ENCODE measurements at places on chromosomes 3 and 15. TPM values are rescaled to one million over a fixed set of nuclear protein-coding genes. Genes with fewer than 3 reads are reported as not detected.

GRCh38 chr3:135228201-135228600, 433.1 kb downstream of the EPHB1 start:
- no peak for DNase-seq

DNA sequence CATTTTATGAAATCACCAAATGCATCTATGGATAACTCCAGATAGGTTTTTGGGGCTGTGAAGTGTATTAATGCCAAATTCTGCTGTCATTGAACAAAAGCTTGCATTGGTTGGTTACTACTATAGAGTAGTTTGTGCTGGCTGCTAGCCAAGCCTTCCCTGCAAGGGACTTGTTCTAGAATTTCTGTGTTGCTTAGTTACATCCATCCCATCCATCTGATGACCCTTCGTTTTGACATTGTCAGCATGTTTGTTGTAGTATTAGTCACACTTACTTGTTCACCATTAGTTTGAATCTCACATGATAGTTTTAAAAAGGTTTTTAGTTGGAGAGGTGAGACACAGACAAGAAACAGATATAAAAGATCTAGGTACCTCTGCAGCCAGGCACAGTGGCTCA, 7.0 kb upstream of the NIPA2 start:
- DNase-seq: no peak

GRCh38 chr15:87881026-87881425, 375.5 kb downstream of the NTRK3 start:
- no peak for DNase-seq

GRCh38 chr3:180278583-180279188, 241.9 kb upstream of the PEX5L start:
- no peak for DNase-seq

- DNase-seq: no peak
These were observed 168.0 kb upstream of the CTDSPL start for GRCh38 chr3:37693511-37694283.

The LIPH gene
- 0.62 TPM for total RNA-seq

GRCh38 chr3:64559588-64559987, 128.2 kb downstream of the ADAMTS9 start:
- no peak for DNase-seq

The RLBP1 gene
- not detected for total RNA-seq
